ENCODE measurements at places on chromosomes 13 and 19.

DNA sequence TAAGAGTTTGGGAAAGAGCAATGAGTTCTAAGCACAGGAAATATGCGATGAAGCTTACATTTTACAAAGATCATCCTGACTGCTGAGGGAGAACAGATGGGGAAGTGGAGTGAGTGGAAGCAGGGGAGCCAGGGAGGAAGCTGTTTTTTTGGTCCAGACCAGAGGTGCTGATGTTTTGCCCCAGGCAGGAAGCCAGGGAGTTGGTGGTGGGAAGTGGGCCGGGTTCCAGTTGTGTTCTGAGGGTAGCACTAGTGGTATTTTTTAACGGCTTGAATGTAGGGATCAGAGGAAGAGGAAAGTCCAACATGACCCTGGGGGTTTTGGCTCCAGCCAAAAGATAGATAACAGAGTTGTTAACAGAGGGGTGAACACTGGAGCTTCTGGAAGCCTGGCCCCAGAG is 20.7 kb upstream of the OLFM4 start:
- no peak for DNase-seq

DNA sequence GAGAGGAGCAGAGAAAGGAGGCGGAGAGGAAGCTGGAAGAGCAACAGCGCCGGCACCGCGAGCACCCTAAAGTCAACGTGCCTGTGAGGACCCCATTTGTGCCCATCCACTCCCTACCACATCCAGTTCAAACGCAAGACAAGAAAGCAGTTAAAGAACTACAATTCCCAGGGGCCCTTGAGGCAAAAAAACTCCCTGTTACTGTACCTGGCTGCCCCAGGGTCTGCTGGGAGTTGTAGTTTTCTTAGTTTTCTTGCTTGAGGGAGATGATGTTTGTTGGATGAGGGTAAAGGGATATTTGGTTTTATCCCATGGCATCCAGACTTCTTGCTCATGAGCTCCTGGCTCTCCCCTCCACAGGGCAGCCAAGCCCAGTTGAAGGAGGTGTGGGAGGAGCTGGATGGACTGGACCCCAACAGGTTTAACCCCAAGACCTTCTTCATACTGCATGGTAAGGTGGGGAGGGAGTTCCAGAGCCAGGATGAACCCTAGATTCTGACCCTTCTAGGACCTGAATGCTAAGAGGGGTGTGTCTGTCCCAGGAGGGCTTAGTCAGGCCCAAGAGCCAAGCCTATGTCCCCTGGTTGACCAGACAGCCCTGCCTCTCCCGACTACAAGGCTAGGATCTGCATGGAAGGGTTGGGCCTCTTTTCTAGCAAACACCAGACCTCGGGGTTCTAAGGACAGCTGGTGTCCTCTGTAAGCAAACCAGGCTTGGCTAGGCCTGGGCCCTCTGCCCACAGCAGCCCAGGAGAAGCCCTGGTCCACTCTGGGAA is 13.2 kb downstream of the NUCB1 start:
- no peak for DNase-seq

DNA sequence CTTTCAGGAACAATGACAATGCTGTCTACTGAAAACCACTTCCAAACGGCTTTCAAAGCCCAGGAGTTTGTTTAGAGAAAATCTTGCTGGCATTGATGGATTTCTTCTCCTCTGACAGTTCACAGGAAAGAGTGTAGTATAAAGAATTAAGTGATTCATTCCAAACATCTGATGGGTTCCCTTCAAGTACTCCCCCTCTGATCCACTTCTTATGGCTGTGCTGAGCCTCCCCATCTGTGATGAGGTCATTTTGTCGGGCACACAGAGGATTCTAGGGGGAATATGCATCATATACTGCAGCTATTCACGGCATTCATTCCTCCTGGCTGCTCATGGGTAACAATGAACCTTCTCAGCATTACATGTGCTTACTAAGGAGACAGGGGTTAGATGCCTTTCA is 107.9 kb downstream of the RGCC start:
- no peak for DNase-seq

- DNase-seq, result no peak
Measured at GRCh38 chr13:42373048-42373812, 101.3 kb downstream of the AKAP11 start.

DNA sequence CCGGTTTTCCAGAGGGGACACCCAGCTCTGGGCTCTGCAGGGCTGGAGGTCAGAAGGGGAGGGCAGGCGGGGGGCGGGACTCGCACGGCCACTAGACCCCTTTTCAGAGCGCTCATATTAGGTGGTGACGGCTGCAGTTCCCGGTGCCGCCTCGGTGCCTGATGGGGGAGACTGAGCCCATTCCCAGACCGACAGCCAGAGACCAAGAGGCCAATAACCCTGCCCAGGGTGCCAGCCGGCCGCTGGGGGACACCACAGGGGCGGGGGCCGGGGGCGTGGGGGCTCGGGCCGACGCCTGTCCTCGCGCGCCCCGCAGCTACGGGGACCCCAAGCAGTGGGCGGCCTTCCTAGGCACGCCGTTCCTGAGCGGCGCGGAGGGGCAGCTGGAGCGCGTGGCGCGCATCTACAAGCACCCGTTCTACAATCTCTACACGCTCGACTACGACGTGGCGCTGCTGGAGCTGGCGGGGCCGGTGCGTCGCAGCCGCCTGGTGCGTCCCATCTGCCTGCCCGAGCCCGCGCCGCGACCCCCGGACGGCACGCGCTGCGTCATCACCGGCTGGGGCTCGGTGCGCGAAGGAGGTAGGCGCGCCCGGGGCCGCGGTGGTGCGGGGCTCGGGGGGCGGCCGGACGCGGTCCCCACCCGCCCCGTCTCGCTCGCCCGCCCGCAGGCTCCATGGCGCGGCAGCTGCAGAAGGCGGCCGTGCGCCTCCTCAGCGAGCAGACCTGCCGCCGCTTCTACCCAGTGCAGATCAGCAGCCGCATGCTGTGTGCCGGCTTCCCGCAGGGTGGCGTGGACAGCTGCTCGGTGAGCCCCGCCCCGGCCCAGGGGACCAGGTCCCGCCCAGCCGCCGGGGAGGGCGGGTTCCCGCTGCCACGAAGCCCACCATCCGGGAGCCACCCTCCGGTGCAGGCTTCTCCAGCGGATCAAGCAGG is 2.4 kb downstream of the TIMM13 start:
- DNase-seq, result no peak

DNA sequence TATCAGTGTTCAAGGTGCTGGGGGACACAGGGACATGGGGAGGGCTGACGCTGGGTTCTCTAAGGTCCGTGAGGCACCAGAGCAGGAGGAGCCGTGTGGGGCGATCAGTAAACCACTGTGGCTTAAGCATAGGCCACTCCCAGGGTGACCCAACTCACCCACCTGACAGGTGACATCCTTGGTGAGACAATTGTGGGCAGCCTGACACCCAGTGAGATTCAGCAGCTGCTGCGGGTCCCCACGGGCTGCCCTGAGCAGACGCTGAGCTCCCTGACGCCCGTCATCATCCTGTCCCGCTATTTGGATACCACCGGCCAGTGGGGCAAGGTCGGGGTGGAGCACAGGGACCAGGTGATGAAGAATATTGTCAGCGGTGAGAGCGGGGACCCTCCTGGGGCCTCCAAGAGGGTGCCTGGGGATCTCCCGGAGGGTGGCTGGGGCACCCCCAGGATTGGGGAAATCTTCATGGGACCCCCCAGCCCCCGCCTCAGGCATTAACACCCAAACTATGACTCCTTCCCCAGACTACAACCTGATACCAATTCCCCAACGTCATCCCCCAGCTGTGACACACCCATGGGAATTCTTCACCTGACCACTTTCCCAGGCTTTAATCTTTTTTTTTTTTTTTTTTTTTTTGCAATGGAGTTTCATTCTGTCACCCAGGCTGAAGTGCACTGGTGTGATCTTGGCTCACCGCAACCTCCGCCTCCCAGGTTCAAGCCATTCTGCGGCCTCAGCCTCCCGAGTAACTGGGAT is 33.3 kb upstream of the SHFL start:
- DNase-seq, result peak; percentile 49

- DNase-seq, result no peak
Measured at GRCh38 chr19:2668175-2668763, 34.2 kb downstream of the GNG7 start.

- no peak for DNase-seq
Measured at GRCh38 chr13:44420376-44421220, 47.0 kb downstream of the SERP2 start.

DNA sequence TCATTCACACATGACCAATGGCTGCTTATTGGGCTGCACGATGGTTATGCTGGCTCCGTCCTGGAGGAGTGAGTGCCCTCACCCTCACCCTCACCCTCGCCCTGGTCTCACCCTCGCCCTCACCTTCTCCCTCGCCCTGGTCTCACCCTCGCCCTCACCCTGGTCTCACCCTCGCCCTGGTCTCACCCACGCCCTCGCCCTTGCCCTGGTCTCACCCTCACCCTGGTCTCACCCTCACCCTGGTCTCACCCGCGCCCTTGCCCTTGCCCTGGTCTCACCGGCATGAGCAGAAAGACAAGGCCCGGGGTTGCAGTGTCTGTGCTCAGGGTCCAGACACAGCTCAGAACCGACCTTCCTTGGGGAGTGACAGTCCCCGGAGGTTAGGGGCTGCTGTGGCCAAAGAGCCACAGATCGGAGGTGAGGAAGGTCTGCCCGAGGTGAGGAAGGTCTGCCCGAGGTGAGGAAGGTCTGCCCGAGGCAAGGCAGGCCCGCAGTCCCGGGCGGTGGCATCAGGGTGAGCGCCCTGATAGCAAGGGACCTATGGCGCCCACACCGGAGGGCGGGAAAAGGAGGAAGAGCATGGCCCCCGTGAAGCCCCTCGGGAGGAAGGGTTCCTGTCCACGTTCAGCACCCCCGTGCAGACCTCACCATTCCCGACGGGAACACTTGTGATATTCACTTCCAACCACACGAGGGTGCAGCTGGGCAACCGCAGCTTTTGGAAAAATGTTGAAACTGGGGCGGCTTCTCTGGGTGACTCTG is 65.6 kb downstream of the MCF2L start:
- DNase-seq, result peak; percentile 55

DNA sequence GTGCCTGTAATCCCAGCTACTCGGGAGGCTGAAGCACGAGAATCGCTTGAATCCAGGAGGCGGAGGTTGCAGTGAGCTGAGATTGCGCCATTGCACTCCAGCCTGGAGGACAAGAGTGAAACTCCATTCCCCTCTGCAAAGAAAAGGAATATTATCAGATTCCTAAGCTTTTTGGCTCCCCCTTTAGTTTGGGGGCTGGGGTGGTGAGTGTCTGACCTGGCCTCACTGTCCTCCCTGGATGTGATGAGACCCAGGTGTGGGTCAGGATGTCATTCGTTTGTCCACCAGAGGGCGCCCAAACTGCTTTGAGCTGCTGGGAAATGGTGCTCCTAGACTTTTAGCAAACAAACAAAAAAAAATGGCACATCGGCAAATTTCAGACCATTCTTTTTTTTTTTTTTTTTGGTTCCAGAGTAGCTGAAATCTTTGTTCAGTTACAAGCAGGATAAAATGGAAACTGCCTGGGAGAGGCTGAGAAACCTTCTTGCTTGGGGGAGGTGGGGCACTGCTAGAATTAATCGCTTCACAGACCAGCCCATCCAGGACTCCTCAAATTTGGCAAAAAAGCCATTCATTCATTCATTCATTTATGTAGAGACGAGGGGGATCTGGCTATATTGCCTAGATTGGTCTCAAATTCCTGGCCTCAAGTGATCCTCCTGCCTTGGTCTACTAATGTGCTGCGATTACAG is 29.4 kb downstream of the SPC24 start:
- peak; percentile 72 for DNase-seq

DNA sequence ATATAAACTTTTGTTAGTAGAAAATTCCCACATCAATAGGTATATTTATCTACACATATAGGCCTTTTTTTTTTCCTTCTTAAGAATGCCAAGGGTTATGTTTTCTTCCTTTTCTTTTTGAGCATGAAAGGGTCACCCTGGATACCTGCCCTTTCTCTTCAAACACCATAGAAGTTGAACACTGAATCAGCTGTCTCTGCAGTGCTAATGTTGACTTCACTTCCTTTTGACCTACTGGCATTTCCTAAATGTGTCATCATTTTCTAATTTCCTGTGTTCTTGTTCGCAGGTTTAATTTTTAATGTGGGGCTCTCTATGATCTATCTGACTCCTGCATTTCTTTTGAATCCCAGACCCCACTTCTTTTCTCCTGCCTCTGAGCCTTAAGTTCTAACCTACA is 532.0 kb downstream of the GPC6 start:
- no peak for DNase-seq

- no peak for DNase-seq
Measured at GRCh38 chr13:29336356-29336755, 259.1 kb downstream of the SLC7A1 start.

GRCh38 chr13:110334841-110335490 is 27.9 kb downstream of the COL4A2 start:
- DNase-seq, result no peak

DNA sequence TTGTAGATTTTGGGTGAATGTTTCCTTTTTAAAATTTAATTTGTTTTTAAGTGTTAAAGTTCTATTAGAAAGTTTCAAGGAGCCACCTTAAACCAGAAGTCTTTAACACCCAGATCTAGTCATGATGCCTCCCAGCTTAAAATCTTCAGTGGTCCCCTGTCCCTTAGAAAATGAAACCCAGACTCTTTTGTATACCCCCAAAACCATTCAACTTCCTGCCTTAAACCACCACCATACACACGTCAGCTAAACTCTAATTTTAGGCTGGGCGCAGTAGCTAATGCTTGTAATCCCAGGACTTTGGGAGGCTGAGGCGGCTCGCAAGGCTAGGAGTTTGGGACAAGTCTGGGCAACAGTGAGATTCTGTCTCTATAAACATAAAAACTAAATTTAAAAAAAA is 37.9 kb downstream of the N4BP2L1 start:
- DNase-seq, result no peak

GRCh38 chr13:34720618-34721017 is 221.5 kb upstream of the NBEA start:
- DNase-seq, result no peak

DNA sequence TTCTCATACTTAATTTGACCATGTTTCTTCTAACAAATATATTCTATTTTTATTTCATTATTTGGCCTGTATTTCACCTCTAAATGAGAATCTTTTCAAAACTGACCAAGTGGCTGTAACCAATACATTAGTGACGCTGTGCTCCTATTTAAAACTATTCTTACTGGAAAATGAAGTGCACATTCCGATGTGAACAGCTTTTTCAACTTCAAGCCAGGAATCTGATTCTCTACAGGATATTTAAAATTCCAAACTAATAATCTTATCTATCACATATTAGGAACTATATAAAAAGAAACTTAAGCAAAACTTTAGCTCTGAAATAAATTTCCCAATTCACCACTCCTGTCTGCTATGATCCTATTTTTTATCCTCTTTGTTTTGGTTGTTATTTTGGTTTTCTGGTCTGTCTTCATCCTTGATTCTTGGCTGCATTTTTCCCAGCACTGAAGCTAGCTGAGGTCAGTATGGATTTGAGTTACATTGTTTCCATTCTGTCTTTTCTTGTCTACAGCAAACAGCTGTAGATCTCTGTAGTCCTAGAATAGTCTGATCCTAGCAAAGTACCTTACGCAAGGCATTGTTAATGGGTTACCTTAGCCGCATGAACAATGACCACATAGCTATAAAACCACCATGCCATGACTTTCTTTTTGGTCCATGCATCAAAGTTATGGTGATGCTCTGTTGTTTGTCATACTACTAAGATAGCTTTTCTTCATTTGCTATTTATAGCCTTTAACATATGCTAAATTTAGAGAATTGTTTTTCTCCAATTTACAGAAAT is 748.6 kb upstream of the SPRY2 start:
- no peak for DNase-seq

- no peak for DNase-seq
Measured at GRCh38 chr19:273393-273792, 17.8 kb downstream of the PLPP2 start.

GRCh38 chr13:35984776-35985453 is 146.3 kb downstream of the DCLK1 start:
- no peak for DNase-seq

GRCh38 chr13:76379341-76380105 is 506.7 kb downstream of the KCTD12 start:
- DNase-seq, result no peak

- no peak for DNase-seq
Measured at GRCh38 chr19:2266183-2266993, 10.2 kb upstream of the JSRP1 start.
